ENCODE measurements at places on chromosomes 12 and 14.

DNA sequence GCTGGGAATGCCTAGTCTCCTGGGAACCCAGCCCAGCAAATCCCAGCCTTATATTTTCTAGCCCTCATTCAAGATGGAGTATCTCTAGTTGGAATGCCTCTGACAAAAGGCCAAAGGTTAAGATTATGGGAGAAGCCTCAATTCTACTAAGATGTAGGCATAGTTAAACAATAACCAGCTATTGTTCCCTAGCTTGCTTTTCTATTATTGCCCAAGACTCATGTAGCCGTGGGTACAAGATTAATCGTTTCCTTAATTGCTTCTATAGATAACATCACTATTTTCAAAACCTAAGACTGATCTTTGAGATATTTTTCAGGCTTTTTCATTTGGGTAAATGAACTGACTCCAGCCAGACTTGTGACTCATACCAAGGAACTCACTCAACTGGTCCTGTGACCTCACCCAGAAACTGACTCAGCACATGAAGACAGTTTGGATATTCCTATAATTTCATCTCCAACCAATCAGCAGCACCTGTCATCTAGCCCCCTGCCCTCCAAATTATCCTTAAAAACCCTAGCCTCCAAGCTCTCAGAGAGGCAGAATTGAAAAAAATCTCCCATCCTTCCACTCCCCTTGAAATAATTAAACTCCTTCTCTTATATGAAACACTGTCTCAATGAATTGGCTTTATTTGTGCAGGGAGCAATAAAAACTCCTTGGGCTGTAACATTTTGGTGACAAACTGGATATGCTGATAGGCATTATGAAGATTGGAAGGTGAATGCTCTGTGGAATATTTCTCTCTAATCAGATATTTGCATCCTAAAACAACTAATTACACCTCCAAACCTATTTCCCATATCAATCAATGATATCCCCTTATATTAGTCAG lies 589.0 kb downstream of the C12orf50 start:
- no peak for DNase-seq

DNA sequence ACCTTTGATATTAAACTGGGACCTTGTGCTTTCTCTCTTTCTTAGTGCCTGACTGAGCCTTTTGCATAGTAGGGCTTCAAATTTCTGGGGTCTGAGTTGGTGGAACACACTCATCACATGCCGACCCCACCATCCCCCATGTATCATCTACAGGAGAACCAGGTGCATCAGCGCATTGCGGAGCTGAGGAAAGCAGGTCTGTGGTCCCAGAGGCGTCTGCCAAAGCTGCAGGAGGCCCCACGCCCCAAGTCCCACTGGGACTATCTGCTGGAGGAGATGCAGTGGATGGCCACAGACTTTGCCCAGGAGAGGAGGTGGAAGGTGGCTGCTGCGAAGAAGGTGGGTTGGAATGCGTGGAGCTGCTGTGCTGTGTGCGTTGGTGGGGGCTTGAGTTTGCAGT lies 37.8 kb downstream of the EP400 start:
- DNase-seq: no peak

GRCh38 chr12:10521555-10521954 lies 15.9 kb downstream of the EIF2S3B start:
- DNase-seq: no peak

DNA sequence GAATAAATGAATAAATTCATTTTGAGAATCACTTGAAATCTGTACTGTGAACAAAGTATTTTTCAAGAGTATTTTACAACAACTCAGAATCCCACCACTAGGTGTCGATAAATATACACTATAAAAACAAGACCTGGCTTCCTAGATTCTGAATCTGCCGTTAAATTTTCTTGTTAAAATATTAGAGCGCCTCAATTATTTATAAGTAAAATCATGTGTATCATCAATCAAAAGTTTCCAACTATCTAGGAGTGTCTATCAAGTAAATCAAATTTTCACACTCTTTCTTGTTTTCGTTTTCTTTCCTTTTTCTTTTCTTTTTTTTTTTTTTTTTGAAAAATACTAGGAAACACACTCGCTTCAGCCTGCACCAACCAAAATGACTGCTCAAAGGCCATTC lies 179.2 kb upstream of the DCN start:
- no peak for DNase-seq

DNA sequence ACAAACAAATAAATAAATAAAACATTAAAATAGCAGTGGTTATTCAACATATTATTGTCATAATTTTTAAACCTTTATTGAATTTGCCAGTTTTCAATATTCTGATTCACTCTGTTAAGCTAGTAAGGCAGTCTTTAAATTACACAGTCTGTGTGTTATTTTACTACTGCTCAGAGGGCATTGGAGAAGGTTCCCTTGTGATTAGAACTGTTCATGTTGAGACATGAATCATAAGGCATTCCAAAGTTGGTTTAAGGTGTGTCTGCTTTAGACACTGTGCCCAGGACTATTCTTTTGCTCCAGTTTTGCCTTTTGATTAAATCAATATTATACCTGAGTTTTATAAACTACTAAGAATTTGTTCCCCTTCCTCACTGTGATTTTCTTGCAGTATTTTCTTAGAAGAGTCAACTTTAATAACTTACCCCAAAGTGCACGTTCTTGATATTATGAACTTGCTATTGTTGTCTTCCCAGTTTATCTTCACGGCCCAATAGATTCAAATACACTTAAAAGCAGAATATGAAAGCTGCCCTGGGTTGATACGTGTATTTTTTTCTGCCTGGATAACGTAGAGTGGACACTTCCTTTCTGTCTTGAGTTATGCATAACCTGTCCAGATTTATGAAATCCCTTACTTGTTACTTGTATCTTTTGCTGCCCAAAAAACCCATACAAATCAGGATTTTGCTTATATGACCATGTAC lies 105.3 kb upstream of the BCAT1 start:
- no peak for DNase-seq

GRCh38 chr12:93778306-93778705 lies 101.1 kb downstream of the CRADD start:
- DNase-seq: no peak

DNA sequence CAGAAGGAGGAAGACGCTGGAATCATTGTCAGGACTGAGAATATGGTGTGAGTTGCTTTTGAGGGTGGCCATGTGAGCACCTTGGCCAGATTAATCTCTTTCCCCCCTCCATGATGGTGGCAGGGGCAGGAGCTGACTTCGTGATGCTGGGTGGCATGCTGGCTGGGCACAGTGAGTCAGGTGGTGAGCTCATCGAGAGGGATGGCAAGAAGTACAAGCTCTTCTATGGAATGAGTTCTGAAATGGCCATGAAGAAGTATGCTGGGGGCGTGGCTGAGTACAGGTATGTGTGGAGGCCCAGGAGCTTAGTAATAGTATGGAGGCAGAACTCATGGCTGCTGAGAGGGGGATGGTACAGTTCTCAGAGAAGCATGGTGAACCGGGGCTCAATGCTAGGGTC lies 4.3 kb downstream of the TINF2 start:
- no peak for DNase-seq

All from stimulated activated CD4-positive, alpha-beta T cell treated with anti-CD3 and anti-CD28 coated beads, Interleukin-1b, Interleukin-23, amount 100 ng/mL, for 1 hour (primary cell).